Activated T-cell treated with anti-CD3 and anti-CD28 coated beads, Interleukin-2, amount 50 U/mL, for 48 hours (primary cell): ENCODE measurements at places on chromosomes 2 and 18.
A peak's percentile ranks its signal among the peaks of the same experiment; 100 is the strongest.

GRCh38 chr18:72652990-72653593 is 109.0 kb upstream of the CBLN2 start:
- peak; percentile 49 for DNase-seq

DNA sequence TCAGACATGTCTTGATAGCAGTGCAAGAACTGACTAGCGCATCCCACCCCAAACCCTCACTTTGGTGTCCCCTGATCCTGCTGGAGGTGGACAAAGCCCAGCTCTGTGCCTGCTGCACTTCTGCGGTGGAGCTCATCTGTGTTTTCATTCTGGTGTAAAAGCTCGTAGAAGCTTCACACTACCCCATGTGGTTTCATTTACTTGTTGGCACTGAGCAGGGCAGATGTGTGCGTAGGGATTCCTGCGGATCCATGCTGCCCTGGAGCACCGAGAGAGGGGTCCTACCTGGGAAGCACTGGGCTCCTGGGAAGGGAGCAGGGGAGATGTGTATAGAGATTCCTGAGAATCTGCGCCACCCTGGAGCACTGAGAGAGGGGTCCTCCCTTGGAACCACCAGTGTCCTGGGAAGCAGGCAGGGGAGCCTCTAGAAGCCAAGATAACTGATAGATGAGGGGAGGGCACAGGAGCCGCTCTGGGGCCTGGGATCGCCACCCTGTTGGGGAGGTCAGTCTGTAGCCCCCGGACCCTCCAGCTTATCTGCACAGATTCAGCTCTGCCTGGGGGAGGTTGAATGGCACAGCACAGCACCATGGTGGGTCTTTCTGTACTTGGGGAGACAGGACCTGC is 106.9 kb upstream of the OTOS start:
- DNase-seq: peak; percentile 4

DNA sequence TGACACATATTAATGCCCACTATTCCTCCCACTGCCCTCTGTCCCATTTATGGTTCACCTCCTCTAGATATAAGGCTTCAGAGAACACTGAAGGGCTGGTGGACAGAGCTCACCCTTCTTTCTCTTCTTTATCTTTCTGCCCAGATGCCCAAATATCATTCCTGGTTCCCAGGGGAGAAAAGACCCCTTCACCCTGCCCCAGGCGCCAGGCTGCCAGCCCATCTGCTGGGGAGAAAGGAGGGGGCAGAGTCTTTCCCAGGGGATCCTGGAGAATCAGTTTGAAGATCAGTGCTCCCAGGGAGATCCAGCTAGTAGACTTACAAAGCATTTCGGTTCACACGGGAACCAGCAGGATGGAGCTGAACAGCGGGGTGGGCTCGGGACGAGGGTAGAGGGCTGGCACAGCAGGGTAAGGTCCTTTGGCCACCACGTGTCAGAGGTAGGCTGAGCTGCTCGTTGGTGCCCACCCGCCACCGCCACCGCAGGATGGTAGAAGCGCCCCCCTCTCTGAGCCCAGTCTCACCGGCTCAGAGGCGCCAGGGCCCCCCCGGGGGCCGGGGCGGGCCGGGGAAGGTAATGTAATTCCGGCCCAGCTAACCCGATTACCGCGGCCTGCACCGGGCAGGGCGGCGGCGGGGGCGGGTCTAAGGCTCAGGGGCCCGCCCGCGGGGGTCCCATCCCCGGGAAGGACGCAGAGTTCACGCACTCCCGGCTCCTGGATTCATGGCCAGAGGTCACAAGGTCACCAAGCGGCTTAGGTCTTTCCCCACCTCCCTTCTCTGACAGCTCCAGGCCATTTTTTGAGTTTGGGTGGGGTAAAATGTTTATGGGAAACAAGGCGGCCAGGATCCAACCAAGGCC is 1.3 kb upstream of the TLX2 start:
- no peak for DNase-seq

DNA sequence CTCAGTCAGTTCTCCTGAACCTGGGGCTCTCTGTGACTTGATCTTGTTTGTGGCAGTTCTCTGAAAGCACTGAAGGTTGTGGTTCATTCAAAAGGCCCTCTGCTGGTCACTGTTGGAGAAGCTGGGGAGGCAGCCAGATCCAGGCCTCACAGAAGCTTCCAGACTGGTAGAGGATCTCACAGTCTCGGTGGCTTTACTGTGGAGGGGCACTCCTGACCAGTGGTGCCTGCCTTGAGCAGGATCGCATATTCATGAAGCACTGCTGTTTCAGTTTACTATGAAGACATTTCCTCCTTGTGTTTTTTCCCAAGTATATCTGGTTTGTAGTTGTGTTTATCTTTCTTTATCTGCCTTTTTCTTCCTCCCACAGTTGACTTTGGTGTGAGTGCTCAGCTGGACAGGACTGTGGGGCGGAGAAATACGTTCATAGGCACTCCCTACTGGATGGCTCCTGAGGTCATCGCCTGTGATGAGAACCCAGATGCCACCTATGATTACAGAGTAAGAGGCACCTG is 133.9 kb downstream of the MAP4K4 start:
- peak; percentile 70 for DNase-seq

GRCh38 chr2:131148426-131148825 is 43.3 kb downstream of the PLEKHB2 start:
- DNase-seq: no peak

- no peak for DNase-seq
Observed at GRCh38 chr18:55781481-55781957, 193.5 kb upstream of the TCF4 start.

DNA sequence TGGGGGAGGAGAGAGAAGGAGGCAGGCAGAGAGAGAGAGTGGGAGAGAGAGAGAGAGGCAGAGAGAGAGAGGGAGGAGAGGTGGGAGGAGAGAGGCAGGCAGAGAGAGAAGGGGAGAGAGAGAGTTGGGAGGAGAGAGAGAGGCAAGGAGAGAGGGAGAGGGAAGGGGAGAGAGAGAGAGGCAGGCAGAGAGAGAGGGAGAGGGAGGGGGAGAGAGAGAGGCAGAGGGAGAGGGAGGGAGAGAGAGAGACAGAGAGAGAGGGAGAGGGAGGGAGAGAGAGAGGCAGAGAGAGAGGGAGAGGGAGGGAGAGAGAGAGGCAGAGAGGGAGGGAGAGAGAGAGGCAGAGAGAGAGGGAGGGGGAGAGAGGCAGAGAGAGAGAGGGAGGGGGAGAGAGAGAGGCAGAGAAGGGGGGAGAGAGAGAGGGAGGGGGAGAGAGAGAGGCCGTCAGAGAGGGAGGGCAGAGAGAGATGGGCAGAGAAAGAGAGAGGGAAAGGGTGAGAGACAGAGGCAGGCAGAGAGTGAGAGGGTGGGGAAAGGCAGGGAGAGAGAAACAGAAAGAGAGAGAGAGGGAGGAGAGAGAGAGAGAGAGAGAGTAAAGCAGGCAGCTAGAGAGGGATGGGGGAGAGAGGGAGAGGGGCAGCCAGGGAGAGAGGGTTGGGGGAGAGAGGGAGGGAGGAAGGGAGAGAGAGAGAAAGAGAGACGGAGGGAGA is 122.2 kb upstream of the PXDN start:
- DNase-seq: no peak

DNA sequence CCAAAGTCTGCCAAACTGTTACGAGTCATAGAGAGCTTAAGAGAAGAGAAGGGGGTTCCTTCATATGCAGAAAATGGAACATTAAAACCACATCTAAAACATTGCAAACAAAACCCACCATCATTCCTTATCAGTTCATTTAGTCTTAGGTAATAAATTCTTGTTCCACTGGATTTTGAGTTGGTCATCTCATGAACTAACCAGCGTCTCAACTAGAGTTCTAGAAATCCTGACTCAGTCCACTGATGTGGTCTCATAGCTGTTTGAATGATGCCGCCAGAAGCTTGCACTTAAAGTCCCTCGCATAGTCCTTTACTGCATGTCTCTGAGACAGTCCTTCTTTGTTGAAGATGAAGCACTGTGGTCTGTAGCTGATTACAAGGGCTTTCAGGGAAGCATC is 15.0 kb upstream of the CAB39 start:
- no peak for DNase-seq

- DNase-seq: no peak
Observed at GRCh38 chr2:235007664-235008457, 56.0 kb downstream of the SH3BP4 start.

- no peak for DNase-seq
Observed at GRCh38 chr2:88696611-88697010, 5.1 kb downstream of the RPIA start.

GRCh38 chr2:27041752-27042151 is 9.0 kb downstream of the TMEM214 start:
- DNase-seq: no peak

DNA sequence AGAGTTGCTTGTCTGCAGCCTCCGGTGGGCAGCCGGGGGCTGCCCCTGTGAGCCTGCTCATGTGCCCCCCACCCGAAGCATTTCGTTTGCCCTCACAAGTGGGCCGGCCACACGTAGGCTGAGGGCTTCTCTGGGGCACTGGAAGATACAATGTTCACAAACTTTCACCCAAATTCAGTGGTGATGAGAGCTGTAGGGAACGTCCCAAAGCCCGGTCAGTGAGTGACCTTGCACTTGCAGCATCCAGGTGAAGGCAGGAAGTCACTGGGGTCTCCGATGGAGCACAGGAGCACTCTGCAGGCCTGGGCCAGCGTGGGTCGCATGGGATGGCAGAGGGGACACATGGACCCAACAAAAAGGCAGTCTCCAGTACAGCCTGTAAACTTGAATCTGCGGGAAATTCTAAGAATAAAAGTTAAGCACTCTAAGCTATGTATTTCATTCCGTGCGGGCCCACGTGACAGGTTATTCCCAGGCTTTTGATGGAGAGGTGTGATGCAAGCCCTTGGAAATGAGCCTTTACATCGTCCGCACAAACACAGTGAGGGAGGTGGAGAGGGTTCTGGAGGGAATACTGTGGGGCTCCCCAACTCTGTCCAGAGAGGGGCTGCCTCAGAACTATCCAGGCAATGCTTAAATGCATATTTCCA is 42.5 kb downstream of the CNGA3 start:
- DNase-seq: no peak

- no peak for DNase-seq
Observed at GRCh38 chr2:55511508-55512124, 7.9 kb upstream of the CFAP36 start.

- DNase-seq: no peak
Observed at GRCh38 chr2:71778514-71778913, 325.2 kb downstream of the DYSF start.

DNA sequence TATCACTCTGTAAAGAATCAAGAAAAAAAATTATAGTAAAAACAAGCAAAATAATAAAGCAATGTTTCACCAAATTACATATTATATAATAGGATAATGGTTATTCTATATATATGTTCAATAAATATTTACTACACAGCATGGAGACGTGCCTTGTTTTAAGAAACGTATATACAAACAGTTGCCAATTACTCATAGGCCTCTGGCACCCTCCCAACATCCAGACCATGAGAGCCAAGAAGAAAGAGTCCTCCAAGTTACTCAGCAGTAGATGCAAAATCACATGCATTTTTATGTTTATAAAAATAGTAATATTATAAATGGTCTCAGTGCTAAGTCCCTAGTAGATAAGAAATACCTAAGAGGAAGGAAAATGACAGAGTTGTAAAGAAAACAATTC is 64.8 kb downstream of the REV1 start:
- DNase-seq: no peak

GRCh38 chr2:185952100-185952499 is 213.5 kb downstream of the FSIP2 start:
- DNase-seq: no peak

DNA sequence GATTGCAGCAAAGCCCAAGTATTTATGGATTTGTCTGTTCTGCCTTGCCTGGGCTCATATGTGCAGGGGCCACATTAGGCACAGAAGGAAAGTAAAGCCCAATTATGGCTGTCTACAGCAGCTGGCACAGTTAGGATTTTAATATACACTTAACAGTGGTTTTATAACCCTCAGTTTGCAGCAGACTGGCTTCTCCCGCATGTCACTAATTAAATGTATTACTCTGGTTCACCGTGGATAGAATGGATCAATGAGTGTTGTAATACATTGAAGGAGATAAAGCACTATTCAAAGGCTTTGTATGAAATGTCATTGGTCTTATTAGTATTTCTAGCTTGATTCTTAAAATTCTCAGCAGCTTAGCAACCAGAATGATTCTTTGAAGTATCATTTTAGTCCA is 320.2 kb downstream of the KCNS3 start:
- no peak for DNase-seq

- no peak for DNase-seq
Observed at GRCh38 chr2:16371751-16372150, 293.9 kb downstream of the CYRIA start.

DNA sequence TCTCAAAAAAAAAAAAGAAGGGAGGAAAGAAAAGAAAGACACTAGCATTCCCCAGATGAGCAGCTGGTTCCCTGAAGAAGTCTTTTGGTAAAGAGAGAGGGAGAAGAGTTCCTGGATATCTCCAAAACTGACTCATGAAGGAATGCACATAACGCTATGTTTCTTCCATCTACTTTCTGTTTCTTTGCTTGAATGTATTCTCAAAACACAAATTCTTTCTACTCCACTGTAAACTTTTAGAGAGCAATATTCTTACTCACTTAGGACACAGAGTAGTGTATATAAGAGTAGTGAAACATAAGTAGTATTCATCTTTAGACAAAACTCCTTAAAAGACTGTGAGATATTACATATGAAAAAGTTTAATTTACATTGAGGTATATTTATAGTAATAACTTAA is 64.2 kb downstream of the TRIP12 start:
- no peak for DNase-seq

GRCh38 chr2:112923967-112924338 is 13.0 kb downstream of the IL37 start:
- no peak for DNase-seq

- DNase-seq: no peak
Observed at GRCh38 chr2:164110515-164110914, 374.7 kb upstream of the FIGN start.

DNA sequence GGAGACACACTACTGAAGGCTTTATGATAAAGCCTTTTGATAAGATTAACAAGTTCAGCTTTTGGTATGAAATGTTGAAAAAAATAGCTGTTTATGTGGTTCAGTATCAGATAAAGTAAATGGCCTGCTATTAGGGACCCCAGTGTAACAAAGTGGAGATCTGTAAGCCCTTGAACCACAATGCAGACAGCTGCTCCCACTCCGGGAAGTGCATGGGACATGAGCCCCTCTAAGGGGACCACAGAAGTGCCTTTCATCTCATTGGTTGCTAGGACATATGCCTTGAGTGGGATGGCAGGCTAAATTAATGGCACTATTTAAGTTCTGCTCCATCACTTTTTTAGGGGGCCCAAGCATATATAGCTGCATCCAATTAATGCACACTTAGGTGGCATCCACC is 167.6 kb upstream of the SOX11 start:
- DNase-seq: no peak

DNA sequence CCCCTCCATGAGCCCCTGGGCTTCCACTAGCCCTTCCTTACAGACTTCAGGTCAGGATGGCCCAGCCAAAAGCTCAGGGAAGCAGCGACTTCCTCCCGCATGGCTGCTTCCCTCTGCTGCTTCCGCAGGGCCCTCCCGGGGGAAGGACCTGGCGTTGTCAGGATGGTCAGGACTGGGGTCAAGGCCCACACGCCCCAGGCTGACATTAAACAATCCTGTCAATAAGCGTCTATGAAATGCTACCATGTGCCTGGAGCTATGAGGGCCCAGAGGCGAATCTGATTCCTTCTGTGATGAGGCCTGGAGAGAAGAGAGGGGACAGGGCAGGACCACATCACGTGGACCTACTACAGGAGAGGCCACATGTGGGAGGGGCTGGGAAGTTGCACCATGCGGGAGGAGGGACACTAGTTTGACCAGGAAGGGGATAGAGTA is 17.3 kb downstream of the CYS1 start:
- DNase-seq: no peak

GRCh38 chr2:24494410-24494809 is 3.4 kb downstream of the NCOA1 start:
- no peak for DNase-seq

GRCh38 chr2:108267101-108267500 is 21.6 kb upstream of the SULT1C2 start:
- DNase-seq: no peak

- peak; percentile 54 for DNase-seq
Observed at GRCh38 chr2:157413326-157414035, 30.4 kb downstream of the CYTIP start.
